Psoas muscle (tissue), 8 donors: ENCODE measurements at places on chromosomes 6 and 20. TPM values are rescaled to one million over a fixed set of nuclear protein-coding genes. Genes with fewer than 3 reads are reported as not detected.

TMC2 gene
- total RNA-seq = not detected

GSTA2 gene
- total RNA-seq = not detected

CD83 gene
- total RNA-seq = 1.8 TPM

PPDPF gene
- 156 TPM for total RNA-seq

PRR3 gene
- total RNA-seq = 1.8 TPM

KCNQ2 gene
- total RNA-seq = 0.11 TPM
